ENCODE measurements at places on chromosomes 7 and 10.
A peak's percentile ranks its signal among the peaks of the same experiment; 100 is the strongest.

DNA sequence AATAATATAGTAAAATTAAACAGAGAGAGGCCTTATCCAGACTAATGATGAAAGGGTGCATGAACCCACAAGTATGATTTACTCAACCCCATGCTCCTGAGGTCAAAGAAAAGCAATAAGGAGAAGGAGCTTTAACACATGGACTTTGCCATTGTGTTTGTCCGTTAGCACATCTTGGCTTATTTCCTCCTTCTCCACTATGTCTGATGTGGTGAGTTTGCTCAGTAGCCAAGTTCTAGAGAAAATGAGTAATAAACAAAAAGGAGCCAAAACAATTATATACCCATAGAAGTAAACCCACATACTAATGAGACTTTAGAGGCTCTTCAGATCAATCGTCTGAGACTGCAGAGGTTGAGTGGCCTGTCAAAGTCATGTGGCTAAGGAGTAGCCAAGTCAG lies 26.1 kb upstream of the ADD3 start:
- no peak for DNase-seq

DNA sequence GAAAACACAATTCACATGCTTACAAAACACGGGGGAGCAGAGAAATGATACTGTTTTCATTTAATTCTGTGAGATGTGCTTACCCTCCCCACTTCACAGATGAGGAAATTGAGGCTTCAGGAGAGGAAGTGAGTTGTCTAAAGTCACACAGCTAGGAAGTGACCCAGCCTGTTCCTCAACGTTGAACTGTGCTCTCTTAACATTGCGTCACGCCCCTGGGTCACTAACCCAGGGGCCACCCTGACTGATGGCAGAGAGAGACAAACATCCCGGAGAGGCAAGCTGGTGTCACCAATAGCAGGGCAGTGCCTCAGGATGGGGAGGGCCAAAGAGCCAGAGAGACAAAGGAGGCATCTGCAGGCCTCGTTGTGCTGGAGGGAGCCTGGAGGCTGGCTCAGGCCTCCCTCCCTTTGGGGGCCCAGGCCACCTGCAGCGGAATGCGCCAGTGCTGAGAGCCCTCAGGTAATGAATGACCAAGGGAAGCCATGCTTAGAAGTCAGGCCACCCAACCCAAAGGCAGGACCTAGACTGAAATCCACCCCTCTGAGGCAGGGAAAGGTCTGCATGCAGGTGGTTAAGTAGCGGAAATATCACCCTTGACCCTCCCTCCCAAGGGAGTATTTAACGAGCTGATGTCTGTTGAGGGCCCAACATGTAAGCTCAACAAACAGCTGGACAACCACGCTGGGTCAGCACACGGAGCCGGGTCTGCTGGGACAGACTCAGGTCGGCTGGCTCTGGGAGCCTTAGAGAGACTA lies 81.3 kb downstream of the C10orf105 start:
- no peak for DNase-seq

DNA sequence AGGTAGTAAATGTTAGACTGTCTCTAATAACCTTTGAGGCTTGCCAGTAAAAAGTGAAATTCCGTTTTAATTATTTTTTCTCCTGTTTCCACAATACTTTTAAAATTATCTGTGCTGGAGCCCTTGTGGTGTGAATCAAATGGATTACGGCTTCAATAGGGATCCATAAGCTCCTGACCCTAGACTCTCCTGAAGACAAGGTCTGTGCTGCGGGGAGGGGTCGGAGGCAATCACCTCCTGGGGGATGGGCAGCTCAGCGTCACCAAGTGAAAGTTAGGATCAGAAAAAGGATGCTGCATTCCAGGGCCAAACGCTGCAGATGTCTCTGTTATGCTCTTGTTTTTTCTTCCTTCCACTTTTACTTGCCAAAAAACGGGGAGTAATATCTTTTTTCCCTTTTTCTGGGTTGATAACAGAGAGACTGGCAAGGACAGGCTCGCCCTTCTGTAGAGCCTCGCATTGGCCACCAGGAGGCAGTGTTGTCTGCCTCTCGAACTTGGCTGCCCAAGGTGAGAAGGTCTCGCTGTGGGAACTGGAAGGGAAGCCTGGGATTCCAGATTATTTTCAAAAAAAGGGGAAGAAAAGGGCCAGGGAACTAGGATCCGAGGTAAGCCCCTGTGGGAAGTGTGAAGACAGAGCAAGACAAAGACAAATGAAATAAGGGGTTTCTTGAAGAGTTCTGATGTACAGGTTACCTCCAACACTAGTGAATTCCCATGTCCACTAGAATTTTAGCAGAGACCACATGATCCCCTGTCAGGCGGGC lies 621.9 kb downstream of the ACTR3B start:
- DNase-seq, result peak; percentile 26

DNA sequence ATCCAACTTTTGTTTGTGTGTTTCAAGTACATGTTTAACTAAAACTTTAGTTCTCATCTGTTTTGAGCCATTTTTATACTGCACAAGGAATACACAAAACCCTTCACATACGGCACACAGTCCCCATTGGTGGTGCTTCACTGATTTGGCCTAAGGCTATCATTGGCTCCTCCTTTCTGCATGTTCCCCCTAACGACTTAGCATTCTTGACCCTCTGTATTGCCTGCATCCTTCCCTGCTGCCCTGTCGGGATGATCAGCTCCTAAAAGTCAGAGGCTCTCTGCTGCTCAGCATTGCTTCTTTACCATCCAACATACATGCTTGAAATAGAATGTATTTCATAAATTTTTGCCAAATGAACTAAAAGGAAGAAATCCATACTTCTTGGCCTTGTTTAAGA lies 111.4 kb upstream of the ABCB5 start:
- DNase-seq, result no peak

- no peak for DNase-seq
Observed at GRCh38 chr7:106167439-106168136, 55.5 kb upstream of the SYPL1 start.

DNA sequence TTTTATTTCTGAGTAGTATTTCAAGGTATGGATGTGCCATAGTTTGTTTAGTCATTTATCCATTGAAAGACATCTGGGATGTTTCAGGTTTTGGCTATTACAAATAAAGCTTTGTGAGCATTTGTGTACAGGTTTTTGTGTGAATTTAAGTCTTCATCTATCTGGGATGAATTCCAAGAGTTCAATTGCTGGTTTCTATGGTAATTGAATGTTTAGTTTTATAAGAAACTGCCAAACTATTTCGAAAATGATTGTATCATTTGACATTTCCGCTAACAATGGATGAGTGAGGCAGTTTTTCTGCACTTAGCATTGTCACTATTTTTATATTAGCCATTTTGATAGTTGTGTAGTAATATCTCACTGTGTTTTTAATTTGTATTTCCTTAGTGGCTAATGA lies 99.4 kb downstream of the WDFY4 start:
- no peak for DNase-seq

DNA sequence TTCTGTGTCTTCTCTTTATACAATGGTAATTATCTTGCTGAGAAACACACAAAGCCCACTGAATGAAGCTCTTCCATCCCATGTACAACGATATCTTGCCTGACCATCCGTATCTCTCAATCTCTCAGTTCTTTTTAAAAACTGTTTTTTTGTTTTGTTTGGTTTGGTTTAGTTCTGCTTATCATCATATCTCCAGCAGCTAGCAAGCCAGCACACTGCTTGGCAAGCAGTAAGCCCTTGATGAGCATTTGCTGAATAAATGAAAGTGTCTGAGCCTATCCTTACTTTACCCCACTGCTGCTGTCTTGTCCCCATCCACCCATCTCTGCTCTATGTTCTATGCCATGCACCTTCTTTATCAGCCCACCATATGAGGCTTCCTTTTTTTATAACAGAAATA lies 34.2 kb downstream of the ITGB1 start:
- no peak for DNase-seq

GRCh38 chr7:157690058-157690832 lies 353.4 kb downstream of the DNAJB6 start:
- no peak for DNase-seq

GRCh38 chr7:157544980-157545680 lies 208.3 kb downstream of the DNAJB6 start:
- no peak for DNase-seq

- no peak for DNase-seq
Observed at GRCh38 chr10:30554440-30554825, 75.1 kb downstream of the LYZL2 start.

- no peak for DNase-seq
Observed at GRCh38 chr7:130970696-130971095, 236.7 kb upstream of the KLF14 start.

DNA sequence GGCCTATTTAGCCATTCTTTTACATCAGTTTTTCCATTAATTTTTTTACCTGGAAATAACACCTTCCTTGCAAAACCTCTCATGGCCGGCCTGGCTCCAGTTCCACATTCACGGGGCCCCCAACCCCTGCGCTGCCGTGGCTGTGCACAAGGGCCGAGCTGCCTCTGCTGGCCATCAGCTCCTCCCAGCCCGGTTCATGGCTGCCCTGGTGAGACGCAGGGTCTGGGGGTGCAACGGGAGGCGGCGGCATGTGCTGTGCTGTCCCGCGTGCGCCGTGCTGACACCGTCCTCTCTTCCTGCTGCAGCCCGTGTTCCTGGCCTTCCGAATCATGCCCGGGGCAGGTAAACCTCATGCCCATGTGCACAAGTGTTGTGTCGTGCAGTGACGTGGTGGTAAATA lies 4.4 kb downstream of the NKX6-2 start:
- no peak for DNase-seq

DNA sequence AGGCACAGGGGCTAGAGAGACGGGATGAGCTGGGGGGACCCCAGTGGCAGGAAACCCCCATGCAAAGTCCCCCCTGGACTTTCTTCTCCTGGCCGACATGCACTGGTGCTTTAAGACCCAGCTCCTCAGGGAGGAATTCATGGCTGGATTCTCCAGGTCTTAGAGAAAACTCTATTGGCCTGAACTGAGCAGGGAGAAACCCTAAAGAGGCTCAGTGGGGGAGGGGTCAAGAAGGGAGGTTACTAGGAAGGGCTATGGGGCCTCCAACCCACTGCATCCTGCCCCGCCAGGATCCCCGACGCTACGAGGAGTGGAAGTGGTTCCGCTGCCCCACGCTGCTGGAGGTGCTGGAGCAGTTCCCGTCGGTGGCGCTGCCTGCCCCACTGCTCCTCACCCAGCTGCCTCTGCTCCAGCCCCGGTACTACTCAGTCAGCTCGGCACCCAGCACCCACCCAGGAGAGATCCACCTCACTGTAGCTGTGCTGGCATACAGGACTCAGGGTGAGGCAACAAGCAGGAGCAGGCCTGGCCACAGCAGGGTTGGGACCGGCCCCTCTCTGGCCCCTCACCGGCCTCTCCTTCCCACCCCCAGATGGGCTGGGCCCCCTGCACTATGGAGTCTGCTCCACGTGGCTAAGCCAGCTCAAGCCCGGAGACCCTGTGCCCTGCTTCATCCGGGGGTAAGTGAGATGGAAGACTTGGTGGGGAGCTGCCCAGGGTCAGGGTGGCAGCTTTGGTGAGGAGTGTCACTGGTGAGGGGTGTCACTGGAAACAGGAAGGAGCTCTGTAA lies 13.8 kb downstream of the ATG9B start:
- DNase-seq, result peak; percentile 61

DNA sequence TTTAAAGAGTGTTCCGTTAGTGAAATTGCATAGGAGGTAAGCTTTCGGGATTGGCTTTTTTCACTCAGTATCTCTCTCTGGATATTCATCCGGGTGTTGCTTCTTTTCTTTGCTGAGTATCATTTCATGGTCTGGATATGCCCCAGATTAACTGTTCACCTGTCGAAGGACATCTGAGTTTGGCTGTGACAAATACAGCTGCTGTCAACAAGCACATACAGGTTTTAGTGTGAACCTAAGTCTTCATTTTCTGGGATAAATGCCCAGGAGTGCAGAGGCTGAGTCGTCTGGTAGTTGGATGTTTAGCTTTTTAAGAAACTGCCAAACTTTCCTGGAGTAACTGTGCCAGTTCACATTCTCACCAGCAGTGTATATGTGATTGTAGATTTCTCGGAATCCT lies 5.6 kb downstream of the DOCK1 start:
- no peak for DNase-seq

GRCh38 chr10:95335933-95336699 lies 45.3 kb upstream of the PDLIM1 start:
- DNase-seq, result no peak

DNA sequence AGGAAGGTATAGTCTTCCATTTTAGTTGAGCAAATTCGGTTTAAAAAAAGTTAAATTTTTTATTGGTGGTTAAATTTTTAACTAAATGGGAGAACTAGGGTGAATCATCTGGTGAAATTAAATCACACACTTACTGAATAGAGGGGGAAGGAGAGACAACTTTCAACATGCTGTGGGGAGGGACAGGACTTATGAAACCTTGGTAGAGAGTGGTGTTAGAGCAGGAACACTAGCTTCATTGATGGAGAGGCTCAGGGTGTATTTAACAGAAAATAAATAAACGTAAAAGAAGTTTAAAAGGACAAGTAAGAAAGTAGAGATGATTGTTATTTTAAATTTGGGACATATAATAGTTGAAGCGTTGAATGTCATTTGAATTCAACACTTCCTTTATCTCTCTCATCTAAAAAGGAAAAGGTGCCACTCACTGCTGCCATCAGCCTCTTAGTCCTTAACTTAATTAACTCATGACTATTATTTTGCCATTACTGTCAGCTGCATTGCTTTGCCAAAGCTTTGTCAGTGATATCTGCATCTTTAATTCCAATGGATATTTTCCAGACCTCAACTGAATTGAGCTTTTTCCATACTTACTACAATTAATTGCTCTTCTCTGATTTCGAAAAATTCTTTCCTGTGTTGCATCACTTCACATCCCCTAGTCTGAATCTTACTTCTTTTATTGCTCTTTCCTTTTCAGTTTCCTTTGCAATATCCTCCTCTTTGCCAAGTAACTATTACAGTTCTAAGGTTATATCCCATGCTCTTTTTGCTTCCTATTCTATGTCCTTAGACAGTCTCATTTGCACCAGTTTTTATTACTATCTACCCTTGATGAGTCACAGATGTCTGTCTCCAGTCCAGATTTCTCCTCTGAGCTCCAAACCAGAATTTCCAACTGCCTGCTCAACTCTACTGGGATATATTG lies 71.7 kb downstream of the GNAT3 start:
- no peak for DNase-seq

GRCh38 chr7:54831046-54831643 lies 72.1 kb upstream of the SEC61G start:
- DNase-seq, result no peak

DNA sequence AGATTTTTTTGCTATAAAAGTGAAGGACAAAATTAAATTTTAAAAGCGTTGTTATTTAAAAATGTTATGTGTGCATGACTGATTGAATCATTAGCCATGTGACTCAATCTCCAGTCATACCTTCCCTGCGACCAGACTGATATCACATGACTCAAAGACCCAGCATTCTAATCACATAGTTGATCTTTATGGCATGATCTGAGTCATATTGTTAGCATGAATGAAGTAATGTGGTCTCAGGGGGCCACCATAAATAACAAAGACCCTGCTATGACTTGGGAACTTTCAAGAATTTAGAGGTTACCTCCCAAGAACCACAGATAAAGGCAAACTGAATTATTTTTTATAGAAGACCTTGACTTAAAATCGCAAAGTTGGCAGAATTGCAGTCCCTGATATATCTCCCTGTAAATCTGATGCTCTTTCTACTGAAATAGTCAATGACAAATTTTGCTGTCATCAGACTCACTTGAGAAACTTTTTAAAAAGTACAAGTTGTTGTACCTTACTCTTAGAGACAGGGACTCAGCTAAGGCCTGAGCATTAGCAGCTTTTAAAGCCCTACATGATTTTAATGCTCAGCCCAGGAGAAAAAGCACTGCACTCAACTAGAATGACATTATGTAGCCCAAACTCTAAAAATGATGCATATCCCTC lies 717.3 kb downstream of the XPNPEP1 start:
- no peak for DNase-seq

All from activated T-cell treated with anti-CD3 and anti-CD28 coated beads, Interleukin-2, amount 50 U/mL, for 48 hours (primary cell).